BJ (cell line): ENCODE measurements at places on chromosomes 13 and 19. TPM values are rescaled to one million over a fixed set of nuclear protein-coding genes. Genes with fewer than 3 reads are reported as not detected.

The CDKN2D gene
- 8.7 and 15.5 TPM in 2 replicates for polyA plus RNA-seq

The ANGPTL8 gene
- not detected in 2 replicates for polyA plus RNA-seq

The OR7D2 gene
- not detected in 2 replicates for polyA plus RNA-seq

The INTS6 gene
- 17.2 and 32.0 TPM in 2 replicates for polyA plus RNA-seq

The ZNF701 gene
- polyA plus RNA-seq: 3.8 and 6.0 TPM in 2 replicates

The DEDD2 gene
- 19.1 and 30.4 TPM in 2 replicates for polyA plus RNA-seq

The LRRC63 gene
- not detected in 2 replicates for polyA plus RNA-seq

The SYDE1 gene
- polyA plus RNA-seq: 45.4 and 73.5 TPM in 2 replicates

The KIR3DL1 gene
- polyA plus RNA-seq: not detected in 2 replicates

The ZNF628 gene
- 0.36 and 0.48 TPM in 2 replicates for polyA plus RNA-seq

The HRC gene
- 0.07 and 0.25 TPM in 2 replicates for polyA plus RNA-seq

The ACER1 gene
- 0.05 and 0.10 TPM in 2 replicates for polyA plus RNA-seq
